IPS-NIHi11 (cell line): ENCODE measurements at places on chromosomes 11 and 22.
A peak's percentile ranks its signal among the peaks of the same experiment; 100 is the strongest.

- no peak for DNase-seq
These were observed 96.1 kb downstream of the MICAL2 start for GRCh38 chr11:12206529-12206928.

DNA sequence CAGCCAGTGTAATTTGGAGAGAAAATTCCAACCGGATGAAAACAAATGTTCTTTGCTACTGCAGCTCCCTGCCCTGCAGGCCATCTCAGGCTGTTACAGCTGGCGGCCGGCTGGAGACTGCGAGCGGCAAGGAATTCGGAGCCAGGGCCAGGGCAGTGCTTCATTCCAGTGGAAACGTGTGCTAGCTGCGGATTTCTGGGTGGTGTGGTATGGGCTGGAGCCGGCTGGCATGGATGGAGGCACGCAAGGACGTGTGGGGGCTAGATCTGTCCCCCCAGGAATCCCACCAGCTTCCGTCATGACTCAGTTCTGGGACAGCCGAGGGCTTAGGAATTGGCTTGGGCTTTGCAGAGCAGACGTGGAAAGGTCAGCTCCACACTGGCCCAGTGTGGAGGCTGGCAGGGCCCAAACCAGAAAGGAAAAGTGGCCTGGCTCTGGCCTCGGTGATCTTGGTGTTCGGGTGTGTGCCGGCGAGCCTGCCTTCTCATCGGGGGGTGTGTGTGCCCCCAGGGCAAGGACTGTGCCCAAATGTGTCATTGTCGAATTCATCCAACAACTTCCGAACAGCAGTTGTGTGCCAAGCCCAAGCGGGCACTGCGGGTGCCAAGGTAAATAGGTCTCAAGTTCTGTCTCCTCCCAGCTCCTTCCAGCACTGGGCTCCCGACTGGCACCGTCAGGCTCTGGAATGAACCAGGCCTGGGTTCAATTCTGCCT lies 48.1 kb upstream of the SHISAL1 start:
- DNase-seq: peak; percentile 60

DNA sequence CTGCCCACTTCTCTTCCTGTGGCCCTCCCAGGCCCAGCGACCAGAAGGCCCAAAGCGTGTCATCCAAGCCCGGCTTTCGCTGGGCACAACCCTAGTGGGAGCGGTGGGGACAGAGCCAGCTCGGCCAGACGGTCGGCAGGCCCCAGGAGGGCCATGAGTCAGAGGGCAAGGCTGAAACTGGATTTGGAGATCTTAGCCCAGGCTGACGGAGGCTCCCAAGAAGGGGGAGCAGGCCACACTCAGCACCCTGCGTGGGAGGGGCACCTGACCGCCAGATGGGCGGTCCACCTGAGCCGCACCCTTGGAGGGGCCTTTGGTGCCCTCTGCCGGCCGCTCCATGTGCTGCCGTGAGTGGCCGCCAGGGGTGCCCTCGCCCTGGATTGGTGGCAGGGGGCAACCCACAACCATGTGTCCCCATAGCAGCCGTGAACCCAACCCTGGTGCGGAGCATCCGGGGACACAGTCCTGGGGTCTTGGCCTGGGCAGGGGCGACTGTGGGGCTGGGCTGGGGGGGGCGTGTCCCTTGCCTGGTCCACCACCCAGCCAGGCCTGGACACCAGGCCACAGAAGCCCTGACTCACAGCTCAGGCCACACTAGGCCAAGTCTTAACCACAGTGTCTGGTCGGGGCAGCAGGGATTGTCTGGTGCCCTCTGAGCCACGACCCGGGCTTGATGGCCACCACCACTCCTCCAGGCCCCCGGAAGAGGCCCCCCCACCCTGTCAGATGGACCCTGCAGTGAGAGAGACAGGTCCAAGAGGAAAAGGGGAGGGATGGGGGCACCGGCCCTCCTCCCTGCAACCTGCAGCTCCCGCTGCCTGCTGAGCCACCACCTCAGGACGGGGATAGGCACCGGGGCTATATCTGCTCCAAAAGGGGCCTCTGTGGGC lies 19.2 kb upstream of the TALDO1 start:
- peak; percentile 94 for DNase-seq

GRCh38 chr11:100889758-100890157 lies 202.7 kb downstream of the ARHGAP42 start:
- DNase-seq: no peak

DNA sequence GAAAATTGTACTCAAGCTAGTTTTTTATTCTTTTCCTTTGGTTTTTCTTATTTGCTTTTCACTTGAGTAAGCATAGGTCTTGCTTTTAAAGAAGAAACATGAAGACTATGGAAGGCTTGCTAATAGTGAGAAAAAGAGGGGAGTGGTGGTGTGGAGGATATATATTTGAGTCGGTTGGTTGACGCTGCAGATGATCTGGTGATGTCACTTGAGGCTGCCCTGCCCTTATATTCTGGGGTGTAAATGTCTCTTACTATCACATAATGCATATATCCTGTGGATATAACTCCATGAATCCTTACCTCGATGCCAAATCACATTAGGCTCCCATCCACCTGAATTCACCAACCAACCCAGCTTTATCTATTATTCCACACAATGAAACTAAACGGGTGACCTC lies 2.9 kb downstream of the GRIA4 start:
- no peak for DNase-seq

- no peak for DNase-seq
These were observed 39.7 kb downstream of the ACAT1 start for GRCh38 chr11:108160970-108161566.

DNA sequence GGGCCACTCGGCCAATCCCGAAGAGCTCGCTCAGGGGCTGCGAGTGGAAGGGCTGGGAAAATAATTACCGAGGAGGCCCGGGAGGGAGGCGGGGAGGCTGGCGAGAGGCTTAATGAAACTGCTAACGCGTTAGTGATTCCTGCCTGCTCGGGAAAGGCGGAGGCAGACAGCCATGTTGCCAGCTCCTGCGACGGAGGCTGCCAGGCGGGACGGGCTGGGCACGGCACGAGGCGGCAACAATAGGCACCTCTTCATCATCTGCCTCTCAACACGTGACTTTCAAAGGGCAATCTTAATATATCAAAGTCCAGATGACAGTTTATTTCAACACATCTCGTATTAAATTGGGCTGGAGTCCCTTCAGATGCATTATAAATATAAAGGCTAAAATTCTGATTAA lies 68.0 kb upstream of the TCF20 start:
- no peak for DNase-seq

- no peak for DNase-seq
These were observed 11.4 kb downstream of the GLB1L3 start for GRCh38 chr11:134287561-134287960.

DNA sequence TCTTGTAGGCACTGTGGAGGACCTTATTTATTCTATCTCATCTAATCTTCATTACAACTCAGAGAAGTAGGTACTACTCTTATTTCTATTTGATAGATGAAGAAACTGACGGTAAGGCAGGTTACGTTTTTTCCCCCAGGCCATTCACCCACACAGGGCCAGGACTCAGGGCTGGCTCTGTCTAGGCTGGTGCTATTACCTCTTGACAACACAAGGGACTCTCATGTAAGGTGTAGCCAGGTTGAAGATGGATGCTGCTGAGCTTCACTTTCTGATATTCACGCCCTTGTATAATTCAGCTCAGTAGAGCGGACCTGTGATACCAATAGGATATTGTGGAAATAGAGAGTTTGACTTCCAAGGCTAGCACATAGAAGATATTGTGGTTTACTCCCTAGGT lies 413.1 kb upstream of the NARS2 start:
- DNase-seq: no peak

- no peak for DNase-seq
These were observed 3.5 kb downstream of the IFT27 start for GRCh38 chr22:36772451-36772850.
